Forelimb muscle (tissue), 1 donor: ENCODE measurements at places on chromosomes 2 and 18.

DNA sequence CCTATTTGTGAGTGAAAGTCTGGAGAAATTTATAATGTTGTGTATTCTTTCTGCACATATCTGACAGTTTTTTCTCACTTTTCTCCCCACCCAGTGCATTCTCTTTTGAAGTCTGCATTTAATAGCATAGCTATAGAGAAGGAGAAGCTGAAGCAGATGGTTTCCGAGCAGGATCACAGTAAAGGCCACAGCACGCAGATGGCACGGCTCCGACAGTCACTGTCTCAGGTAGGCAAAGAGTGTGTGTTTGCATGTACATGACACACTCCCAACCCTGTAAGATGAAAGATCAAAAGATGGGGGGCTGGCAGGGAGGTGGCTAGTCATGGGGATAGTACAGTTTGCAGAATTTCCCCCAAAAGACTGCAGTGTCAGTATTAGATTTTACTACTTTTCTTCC is 89.4 kb downstream of the PRKRA start:
- no peak for DNase-seq

GRCh38 chr2:40430776-40431599 is 20.9 kb downstream of the SLC8A1 start:
- no peak for DNase-seq

DNA sequence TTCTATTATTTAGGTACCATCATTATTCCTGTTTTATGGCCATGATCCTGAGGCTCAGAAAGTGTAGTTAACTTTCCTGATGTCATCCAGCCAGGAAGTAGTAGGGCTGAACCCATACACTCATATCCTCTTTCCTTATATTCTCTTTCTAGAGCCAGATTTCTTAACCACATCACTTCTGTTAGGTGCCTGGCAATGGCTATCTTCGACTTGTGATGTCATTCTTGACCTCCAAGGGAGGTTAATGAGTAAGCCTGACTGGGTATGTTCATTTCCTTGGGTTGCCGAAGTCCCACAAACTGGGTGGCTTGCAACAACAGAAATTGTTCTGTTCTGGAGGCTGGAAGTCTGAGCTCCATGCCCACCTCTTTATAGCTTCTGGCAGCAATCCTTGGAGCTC is 43.4 kb downstream of the ITGB6 start:
- DNase-seq = no peak

DNA sequence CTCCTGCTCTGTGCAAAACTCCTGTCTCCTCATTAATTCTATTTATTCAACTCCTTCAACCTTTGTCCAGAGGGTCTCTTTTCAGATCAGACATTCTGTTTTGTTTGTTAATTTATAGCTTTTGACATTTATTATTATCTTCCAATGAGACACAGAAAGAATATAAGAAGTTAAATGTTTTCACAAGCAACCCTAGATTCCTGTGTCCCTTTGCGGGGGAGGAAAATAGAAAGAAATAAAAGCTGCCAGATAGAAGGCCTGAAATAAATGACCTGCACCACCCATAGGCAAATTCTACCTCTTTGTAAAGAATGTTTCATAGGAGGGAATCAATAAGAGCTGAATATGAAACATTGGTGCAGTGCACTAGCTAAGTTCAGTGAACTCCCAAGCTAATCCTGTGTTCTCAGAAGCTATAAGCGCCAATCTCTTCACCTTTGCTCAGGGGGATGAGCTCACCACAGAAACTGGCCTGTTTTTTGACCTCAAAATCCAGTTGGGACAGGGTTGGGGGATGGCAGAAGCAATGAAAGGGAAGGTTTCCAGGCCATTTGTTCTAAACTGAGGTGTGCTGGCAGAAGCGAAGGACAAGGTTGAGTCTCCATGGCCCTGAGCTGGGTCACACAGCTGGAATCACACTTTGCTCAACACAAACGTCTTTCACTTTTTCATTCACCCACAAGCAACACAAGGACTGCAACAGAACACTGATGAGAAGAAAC is 258.6 kb downstream of the NRXN1 start:
- no peak for DNase-seq

- no peak for DNase-seq
Observed at GRCh38 chr2:113167115-113167932, 6.4 kb upstream of the PSD4 start.

GRCh38 chr2:150931451-150931850 is 330.2 kb downstream of the RBM43 start:
- DNase-seq = no peak
